Activated T-helper 1 cell treated with anti-CD3 and anti-CD28 coated beads, Interleukin-12 subunit alpha, Interleukin-12 subunit beta, Interleukin-2, Interleukin-4 antibody, amounts not matched to agents 30 ng/mL and 10 ng/mL and 1 ng/mL, durations not matched to agents 14 hours and 24 hours and 36 hours (primary cell): ENCODE measurements at places on chromosomes 2 and 18.

DNA sequence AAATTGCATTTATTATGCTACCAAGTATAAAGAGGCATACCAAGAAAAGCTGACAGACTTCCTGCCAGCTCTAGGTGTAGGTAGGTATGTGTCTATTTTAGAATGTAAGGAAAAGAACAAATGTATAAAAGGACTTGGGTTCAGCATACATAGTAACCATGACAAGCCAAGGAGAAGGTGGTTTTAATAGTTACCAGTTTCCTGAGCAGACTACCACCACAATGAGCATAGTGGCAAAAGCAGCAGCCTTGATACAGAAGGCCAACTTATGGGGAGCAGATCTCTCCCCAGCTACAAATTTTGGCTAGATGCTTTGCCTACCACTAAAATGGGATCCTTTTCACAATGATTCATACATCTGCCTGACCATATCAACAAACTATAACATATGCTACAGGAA lies 34.5 kb downstream of the METTL8 start:
- H3K4me1 ChIP-seq: peaks cover 13% of the 10 kb centered on the region
- DNase-seq: no peak
- H3K27ac ChIP-seq: no peak overlapping the region
- H3K36me3 ChIP-seq: peaks cover 10% of the 10 kb centered on the region
- no peak overlapping the region for H3K4me3 ChIP-seq

DNA sequence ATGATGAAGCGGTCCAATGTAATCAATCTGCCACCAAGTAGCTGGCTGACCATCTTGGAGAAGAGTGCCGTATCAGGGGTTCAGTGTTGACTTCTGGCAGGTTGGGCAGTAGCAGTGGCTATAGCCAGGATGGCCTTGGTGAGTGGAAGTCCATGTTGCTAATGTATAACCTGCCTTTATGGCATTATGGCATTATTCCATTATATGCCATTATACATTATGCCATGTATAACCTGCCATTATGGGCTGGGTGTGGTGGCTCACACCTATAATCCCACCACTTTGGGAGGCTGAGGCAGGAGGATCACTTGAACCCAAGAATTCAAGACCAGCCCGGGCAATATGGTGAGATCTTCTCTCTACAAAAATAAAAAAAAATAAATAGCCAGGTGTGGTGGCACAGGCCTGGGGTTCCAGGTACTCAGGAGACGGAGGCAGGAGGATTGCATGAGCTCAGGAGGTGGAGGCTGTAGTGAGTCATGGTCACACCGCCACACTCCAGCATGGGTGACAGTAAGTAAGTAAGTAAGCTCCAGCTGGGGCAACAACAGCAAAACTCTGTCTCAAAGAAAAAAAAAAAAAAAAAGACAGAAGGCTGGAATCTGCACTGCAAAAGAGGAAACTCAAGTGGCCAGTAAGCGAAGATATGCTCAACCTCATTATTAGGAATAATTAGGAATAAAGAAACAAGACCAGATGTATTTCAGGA lies 24.4 kb upstream of the EMILIN2 start:
- no peaks in the 10 kb centered on the region for H3K4me1 ChIP-seq
- peaks cover 1% of the 10 kb centered on the region for H3K36me3 ChIP-seq
- H3K27ac ChIP-seq: no peak overlapping the region
- H3K27me3 ChIP-seq: peaks cover 20% of the 10 kb centered on the region
- H3K4me3 ChIP-seq: no peak overlapping the region

DNA sequence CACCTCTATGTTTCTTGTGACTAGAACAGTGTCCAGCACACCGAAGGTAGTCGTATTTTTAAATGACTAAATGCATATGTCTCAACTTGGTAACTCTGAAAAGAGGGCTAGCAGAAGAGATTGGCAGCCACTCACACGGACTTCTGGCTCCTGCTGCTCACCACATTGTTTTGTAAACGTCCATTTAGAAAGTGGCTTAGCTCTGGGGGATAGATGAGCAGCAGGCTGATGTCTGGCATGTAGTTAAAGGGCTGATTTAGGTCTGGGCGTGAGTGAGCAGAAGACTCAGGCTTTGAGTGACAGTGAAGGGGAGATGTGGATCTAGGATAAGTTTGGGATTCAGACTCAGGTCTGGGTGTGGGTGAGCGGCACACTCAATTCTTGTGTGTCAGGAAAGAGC lies 372.9 kb upstream of the HS6ST1 start:
- peaks cover 7% of the 10 kb centered on the region for H3K27me3 ChIP-seq
- H3K4me3 ChIP-seq: no peak overlapping the region
- no peaks in the 10 kb centered on the region for H3K36me3 ChIP-seq

DNA sequence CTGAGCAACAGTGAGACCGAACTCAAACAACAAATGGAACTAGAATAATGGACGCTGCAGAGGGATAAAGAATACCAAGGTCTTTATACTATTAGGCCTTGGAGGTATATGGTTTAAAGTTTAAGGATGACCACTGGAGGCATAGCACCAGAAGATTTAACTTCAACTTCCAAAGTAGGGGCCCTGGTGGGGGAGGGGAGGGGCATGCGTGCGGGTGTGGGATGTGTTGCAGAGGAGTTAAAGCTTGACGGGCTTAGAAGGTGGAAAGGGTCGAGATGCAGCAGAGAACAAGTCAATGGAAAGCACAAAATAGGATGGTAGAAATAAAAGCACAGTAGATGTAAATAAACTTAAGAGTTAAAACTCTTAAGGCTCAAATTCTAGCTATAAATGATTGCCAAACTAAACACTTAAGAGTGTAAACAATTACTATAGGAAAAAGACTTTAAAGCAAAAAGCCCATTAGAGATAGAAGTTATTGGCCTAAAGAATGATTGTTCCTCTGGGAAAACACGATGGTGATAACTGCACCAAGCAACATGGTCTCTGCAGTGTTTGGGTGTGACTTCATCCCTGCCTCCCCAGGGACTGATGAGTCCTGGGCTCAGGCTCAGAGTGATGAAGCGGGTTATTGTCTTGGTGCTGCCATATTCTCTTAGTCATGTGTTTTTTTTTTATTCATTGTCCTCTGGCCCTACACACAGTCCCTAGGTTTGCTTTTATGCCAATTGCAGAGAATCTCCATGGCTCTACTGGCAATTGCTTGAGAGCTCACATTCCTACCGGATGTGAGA lies 13.0 kb downstream of the RRM2 start:
- H3K36me3 ChIP-seq: peaks cover 30% of the 10 kb centered on the region
- DNase-seq: no peak
- no peak overlapping the region for H3K4me3 ChIP-seq
- H3K27ac ChIP-seq: peak overlapping the region; percentile 14
- H3K27me3 ChIP-seq: no peaks in the 10 kb centered on the region

GRCh38 chr18:3015851-3016250 lies 2.9 kb upstream of the LPIN2 start:
- peak overlapping the region; percentile 15 for H3K4me3 ChIP-seq
- H3K27me3 ChIP-seq: no peaks in the 10 kb centered on the region
- no peak for DNase-seq
- H3K27ac ChIP-seq: peak overlapping the region; percentile 38

DNA sequence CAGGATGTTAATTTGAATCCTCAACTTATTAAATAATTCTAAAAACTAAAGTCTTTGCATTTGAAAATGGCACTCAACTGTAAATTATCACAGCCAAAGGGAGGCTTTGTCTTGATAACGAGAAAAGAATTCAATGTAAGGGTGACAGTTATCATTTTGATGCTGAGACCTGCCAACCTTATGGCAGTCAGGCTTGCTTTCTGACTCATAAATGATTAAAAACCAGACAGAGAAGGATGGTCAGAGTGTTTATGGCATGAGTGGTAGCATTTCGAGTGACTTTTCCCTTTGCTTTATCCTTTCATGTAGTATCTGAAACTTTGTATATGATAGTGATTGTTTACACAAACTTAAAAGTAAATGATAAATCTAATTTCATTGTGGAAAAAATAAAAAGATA lies 53.9 kb upstream of the EPC2 start:
- H3K27me3 ChIP-seq: peaks cover 9% of the 10 kb centered on the region
- H3K4me1 ChIP-seq: no peaks in the 10 kb centered on the region
- DNase-seq: no peak
- H3K27ac ChIP-seq: no peak overlapping the region

DNA sequence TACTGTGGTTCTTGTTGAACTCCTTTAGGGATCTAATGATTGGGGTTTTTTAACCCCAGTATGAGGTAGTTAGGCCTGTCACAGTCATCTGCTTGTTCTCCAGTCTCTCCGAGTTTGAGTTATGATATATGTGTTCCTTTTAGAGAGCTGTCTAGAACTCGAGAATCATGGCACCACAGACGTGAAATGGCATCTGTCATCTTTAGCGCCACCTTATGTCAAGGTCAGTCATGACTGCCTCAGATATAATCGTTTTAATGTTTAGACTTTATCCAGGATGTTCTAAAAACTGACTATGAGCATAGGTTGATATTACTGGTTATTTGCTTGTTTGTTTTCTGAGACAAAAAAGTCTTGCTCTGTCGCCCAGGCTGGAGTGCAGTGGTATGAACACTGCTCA lies 112.2 kb downstream of the CEP192 start:
- peaks cover 9% of the 10 kb centered on the region for H3K4me1 ChIP-seq
- DNase-seq: no peak
- H3K27ac ChIP-seq: no peak overlapping the region
- H3K36me3 ChIP-seq: peaks cover 77% of the 10 kb centered on the region
- no peak overlapping the region for H3K4me3 ChIP-seq
- no peaks in the 10 kb centered on the region for H3K27me3 ChIP-seq

GRCh38 chr2:118310681-118311429 lies 222.6 kb downstream of the INSIG2 start:
- peaks cover 2% of the 10 kb centered on the region for H3K36me3 ChIP-seq
- DNase-seq: no peak
- H3K4me3 ChIP-seq: peak overlapping the region; percentile 83
- peaks cover 28% of the 10 kb centered on the region for H3K27me3 ChIP-seq
- H3K4me1 ChIP-seq: no peaks in the 10 kb centered on the region

DNA sequence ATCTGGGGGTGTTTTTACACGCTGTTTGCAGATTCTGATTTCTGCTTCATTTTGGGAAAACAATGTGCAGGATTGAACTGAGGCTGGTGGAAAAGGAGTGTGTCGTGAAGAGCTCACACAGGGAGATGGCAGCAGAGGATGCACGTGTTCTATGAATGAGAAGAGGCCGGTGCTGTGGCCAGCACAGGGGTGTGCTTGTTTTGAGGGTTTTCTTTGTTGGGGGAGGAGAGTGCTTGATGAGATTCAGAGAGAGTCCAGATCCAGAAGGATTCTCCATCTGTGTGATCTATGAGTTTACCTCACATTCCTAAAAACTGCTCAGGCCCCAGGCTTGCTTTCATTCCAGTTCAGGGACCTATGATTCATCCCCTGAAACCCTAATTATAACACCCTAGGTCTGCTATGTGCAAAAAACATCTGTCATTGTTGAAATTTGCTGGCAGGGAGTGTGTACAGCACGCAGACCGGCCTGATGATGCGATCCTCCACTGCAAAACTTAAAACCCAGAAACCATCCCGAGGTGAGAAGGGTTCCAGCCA lies 12.1 kb downstream of the TGFA start:
- peaks cover 17% of the 10 kb centered on the region for H3K27me3 ChIP-seq
- no peaks in the 10 kb centered on the region for H3K4me1 ChIP-seq
- H3K4me3 ChIP-seq: no peak overlapping the region

DNA sequence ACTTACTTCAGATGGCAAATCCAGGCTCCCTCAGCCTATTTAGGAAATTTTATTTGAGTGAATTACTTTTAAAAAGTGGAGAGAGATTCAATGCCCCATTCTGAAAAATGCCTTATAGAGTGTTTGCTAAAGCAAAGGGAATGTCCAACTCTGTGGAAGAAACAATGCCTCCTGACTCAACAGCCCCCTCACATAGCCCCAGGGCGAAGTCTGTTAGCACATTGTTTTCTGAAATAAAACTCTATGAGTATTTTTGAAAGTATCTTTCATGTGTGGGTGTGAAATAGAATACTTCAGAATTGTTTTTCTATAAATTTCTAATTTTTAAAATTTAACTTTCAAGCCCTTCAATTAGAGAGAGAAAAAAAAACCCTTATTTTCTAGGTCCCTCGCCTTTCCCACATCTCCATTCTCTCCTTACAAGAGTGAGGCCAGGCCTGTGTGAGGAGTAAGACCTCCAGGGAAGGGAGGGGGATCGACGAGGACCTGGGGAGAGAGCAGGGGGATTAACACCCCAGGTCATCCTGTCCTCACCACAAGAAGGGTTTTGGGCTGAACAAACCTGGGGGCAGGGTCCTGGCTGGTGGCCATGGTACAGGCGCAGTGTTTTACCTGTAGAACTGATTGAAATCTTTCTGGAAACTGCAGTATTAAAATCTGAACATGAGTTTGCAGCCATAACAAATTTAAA lies 141.4 kb downstream of the SNTG2 start:
- no peak overlapping the region for H3K4me3 ChIP-seq
- no peaks in the 10 kb centered on the region for H3K4me1 ChIP-seq
- DNase-seq: no peak

DNA sequence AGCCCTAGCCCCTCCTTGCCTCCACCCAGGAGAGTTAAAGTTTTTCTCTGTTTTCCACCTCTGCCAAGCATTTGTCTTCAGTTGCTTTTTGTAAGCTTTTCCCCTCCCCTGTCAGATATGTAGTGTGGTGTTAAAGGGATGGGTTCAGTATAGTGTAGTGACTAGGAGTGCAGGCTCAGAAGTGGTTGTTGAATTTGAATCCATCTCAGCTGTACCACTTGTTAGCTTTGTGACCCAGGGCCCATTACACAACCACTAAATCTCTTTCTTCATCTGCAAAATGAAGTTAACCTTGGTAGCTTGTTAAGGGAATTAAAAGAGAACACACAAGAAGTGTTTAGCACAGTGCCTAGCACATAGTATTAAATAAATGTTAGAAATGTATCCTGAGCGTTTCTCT lies 56.9 kb downstream of the MAP3K20 start:
- peak overlapping the region; percentile 92 for H3K27ac ChIP-seq
- DNase-seq: no peak
- peak overlapping the region; percentile 25 for H3K4me3 ChIP-seq
- H3K27me3 ChIP-seq: peaks cover 22% of the 10 kb centered on the region
- H3K4me1 ChIP-seq: peaks cover 74% of the 10 kb centered on the region

GRCh38 chr2:239670463-239671120 lies 269.8 kb upstream of the HDAC4 start:
- peaks cover 5% of the 10 kb centered on the region for H3K27me3 ChIP-seq
- H3K4me3 ChIP-seq: no peak overlapping the region
- no peaks in the 10 kb centered on the region for H3K36me3 ChIP-seq
- no peak overlapping the region for H3K27ac ChIP-seq
- no peaks in the 10 kb centered on the region for H3K4me1 ChIP-seq
